NCI-H748 treated with DMSO at 0.1 percent for 48 hours (cell line): ENCODE measurements at places on chromosomes 12 and 14.

DNA sequence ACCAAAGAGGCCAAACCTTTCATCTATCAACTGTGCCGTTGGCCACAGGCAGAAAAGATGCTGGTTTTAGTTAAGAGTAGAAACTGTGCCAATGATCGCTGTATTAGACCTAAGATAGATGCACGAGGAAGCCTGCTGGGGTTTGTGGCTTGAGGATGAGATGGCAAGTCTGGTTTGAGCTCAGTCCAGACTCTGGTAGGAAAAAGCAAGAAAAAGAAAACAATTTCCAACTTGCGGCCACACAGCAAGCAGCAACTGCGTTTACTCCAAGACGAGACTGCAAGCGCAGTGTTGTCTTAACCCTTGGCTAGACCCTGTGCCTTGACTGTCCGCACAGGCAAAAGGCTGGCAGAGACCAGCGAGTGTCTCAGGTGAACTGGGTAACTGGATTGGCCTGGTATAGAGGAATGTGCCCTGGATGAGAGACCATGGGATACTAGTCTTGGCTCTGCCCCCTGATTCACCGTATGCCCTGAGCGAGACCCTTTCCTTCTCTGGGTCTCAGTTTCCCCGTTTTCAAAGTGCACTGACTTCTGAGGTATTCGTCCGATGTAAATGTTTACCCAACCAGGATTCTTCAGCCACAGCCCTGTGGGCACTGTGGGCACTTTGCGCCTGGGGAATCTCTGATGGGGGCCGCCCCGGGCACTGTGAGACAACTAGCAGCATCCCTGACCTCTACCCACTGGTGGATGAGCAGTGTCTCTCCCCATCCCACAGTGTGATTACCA is 113.4 kb downstream of the DICER1 start:
- no peak for DNase-seq

DNA sequence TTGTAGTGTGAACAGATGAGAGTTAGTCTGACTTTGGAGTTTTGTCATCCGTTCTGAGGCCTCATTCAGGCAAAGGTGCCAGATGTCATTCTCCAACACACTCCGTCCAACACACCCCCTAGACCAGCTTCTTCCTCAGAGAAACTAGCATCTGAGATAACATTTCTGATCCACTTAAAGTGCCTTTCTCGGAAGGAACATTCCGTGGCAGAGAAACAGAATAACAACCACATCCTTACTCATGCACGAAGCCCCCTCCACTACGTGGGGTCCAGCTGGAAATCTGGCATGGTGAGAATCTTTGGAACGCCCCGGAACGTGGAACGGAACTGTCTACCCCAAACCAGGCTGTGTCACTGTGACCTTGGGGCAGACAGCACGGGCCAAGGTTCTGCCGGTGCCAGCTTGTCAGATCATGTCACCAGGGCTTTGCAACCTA is 17.0 kb upstream of the BCL7A start:
- no peak for DNase-seq

DNA sequence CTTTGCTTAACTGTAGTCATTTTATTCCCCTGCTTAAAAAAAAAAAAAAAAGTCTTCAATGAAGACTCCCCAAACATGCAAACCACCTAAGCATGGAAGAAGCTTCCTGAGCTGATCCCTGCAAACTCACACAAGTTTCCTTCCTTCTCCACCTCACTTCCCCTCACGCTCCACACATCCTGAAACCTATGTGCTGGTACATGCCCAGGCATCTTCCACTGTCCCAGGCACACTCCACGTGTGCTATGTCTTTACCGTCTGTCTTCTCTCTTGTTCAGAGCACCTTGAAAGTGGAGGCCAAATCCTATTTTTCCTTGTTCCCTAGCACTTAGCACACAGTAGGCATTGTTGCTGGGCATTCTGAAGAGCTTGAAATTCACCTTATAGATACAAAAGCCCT is 13.4 kb downstream of the LRIG3 start:
- no peak for DNase-seq

- no peak for DNase-seq
These were observed 4.7 kb upstream of the KRT77 start for GRCh38 chr12:52708010-52708409.

DNA sequence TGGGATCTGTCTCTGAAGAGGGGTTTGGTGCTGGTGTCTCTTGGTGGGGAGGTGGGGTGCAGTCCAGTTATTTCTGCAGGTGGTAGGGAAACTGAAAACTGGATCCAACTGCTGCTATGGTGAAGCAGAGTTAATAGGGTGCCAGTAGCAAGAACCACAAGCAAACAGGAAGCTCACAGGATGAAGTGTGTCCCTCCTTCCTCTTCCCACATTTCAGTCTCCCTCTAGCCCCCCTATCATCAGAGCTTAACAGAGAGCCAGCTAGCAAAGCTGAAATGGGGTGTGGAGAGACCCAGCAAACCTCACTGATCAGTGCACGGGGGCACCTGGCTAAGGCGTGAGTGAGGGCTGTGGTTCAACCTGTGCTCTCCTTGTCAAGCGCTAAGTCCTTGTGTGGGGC is 69.1 kb upstream of the C12orf71 start:
- DNase-seq = no peak

DNA sequence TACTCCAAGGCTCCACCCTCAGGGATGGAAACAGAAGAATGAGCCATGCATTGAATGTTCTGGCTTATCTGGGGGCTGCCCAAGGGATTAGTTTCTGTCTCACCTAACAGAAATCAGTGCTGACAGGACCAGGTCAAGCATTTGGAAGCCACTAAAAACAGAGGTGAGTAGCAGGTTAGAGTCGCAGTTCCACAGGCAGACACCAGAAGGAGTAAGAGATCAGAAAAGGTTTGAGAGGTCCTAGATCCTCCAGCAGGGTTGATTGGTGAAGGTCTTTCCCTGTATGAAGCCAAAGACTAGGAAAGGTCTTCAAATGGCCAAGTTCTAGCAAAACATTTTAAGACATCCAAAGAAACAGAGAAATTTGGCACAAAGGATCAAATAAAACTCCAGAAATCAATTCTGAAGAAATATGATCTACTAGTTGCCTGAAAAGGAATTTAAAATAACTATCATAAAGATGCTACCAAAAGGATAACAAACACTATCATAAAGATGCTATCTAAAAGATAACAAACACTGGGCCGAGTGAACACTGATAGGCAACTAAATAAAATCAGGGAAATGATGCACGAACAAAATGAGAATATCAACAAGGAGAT is 19.5 kb upstream of the TTC9 start:
- DNase-seq = peak; percentile 30

DNA sequence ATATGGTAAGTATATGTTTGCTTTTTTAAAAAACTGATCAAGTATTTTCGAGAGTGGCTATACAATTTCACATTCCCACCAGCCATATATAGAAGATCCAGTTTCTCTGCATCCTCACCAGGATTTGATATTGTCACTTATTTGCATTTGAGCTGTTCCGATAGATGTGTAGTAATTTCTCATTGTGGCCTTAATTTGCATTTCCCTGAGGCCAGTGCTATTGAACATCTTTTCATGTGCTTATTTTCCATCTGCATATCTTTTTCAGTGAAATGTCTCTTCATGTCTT is 72.9 kb upstream of the VASH1 start:
- DNase-seq = no peak

- no peak for DNase-seq
These were observed 5.8 kb downstream of the CFAP54 start for GRCh38 chr12:96495155-96495554.

GRCh38 chr12:32151552-32151951 is 44.9 kb downstream of the BICD1 start:
- DNase-seq = no peak

- no peak for DNase-seq
These were observed 384.6 kb downstream of the APAF1 start for GRCh38 chr12:99029511-99030271.

- no peak for DNase-seq
These were observed 3.9 kb upstream of the GPR84 start for GRCh38 chr12:54368025-54368708.

DNA sequence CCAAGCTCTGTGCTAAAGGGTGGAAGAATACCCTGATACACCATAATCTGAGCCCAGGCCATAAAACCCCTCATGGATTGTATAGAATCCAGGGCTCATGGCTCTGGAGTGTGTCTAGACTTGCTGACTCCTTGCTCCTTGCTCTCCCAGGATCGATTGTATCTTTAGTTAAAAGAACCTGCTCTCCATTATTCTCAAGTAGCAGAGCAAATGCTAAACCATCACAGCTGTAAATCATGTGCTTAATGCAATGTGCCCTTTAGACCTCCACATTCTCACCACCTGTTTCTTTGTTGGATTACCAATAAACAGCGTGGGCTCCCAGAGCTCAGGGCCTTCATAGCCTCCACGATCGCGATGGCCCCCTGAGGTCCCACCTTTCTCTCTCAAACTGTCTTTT is 411.6 kb upstream of the FBXO33 start:
- DNase-seq = no peak
